ENCODE measurements at places on chromosomes 1 and 21. TPM values are rescaled to one million over a fixed set of nuclear protein-coding genes. Genes with fewer than 3 reads are reported as not detected.

- DNase-seq, result no peak
These were observed 114.3 kb upstream of the FMN2 start for GRCh38 chr1:239977416-239977815.

DNA sequence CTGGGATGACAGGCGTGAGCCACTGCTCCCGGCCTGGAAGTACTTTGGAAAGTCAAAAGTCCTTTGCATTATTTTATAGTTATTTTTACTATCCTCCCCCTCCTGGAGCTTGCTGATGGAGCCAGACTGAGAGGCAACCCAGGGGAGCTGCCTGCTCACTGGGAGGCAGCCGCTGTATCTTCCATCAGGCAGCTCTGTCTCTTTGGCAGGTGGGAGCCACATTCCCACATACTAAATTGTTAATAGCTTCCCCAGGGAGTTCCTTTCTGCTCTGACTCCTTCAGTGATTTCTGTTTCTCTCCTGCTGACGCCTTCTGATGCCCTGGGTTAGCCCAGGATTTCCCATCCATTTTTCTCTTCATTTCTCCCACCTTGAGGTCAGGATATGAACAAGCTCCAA is 4.9 kb upstream of the OPRD1 start:
- no peak for DNase-seq

- DNase-seq, result no peak
These were observed 5.1 kb downstream of the DNASE2B start for GRCh38 chr1:84403347-84403746.

DNA sequence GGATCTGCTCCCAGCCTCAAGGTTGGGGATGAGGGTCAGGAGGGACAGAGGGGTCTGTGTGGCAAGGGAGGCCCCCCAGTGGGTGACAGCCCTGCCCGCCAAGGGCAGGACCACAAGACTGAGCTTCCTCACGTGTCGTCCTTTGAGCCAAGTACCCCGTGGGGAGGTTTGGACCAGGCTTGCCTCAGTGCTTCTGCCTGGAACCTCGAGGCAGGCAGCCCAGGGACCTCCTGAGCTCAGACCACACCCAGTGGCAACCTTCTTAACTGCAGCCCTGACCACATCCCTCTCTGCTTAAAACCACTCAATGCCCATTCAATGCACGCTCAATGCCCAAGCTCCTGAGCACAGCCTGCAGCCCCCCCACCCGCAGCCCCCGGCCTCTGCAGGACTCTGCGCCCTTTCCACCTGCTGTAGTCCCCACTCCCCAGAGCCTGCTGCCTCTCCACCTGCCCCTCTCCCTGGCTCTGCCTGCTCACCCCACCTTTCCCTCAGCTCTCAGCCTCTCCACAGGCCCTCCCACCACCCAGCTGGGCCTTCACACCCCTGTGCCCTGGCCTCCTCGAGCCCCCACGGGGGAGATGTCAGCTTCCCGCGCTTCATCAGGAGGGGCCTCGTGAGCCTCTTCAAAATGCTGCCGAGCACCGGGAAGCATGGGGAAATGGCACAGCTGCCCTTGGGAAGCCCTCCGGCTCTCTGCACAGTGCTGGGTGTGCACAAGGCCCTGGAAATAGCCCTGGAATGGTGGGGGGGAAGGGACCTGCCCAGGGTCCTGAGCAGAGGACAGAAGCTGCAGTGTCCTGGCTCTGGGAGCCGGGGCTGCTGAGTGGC is 129.3 kb upstream of the VAMP3 start:
- DNase-seq, result no peak

PAFAH2 gene
- 30.2 TPM for total RNA-seq

- DNase-seq, result no peak
These were observed 234.3 kb upstream of the NFIA start for GRCh38 chr1:60847855-60848582.

DNA sequence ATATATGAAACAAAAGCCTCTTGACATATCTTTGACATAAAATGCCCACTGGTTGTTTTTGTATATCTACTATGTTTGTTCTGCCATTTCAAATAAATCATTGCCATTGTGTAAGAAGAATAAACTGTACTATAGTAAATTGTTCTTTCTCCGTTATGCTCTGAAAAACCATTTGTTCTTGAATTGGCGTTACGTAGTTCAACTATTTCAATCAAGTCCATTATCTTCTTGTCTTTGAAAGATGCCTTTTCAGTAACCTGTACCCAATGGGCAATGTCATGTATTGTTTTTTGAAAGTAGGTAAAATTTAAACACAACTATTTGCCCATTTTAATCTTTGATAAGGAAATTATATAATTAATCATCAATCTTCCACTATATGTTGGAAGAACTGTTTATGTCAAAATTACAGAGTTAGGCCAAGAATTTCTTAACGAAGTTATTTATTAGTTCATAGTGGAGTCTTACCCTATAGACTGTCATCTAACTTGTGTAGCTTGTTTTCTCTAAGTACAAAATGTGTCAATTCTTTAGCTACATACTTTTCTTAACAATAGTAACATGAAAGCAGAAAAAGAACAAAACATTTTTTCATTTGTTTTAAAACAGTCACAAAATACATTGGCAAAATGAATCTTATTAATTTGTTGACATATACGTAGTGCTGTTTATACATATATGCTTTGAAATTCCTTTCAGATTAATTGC is 294.8 kb downstream of the PTPRC start:
- no peak for DNase-seq

B3GALT2 gene
- 0.15 TPM for total RNA-seq

DNA sequence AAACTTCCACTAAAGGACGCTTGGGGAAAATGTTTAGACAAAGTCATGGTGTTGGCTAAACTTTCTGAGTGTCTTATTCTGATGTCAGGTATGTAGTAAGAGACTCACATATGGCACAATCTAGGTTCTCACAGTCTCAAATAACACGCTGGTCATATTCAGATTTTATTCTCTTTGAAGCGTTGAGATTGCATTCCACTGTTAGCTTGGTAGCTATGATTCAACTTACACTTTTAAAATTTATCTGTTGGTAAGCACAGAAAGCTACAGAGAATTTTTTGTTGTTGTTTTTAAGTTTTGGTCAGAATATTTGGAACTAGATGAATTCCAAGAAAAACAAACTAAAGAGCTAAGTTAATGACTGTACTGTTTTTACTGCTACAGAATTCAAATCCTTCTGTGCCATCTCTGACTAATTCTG is 126.7 kb downstream of the PRRX1 start:
- DNase-seq, result no peak

GRCh38 chr1:206823727-206824126 is 41.7 kb upstream of the IL20 start:
- no peak for DNase-seq

OPRD1 gene
- not detected for total RNA-seq

- DNase-seq, result no peak
These were observed 32.2 kb upstream of the ZBTB8A start for GRCh38 chr1:32507021-32507420.

- no peak for DNase-seq
These were observed 51.5 kb downstream of the MAP3K7CL start for GRCh38 chr21:29181799-29182470.

DNA sequence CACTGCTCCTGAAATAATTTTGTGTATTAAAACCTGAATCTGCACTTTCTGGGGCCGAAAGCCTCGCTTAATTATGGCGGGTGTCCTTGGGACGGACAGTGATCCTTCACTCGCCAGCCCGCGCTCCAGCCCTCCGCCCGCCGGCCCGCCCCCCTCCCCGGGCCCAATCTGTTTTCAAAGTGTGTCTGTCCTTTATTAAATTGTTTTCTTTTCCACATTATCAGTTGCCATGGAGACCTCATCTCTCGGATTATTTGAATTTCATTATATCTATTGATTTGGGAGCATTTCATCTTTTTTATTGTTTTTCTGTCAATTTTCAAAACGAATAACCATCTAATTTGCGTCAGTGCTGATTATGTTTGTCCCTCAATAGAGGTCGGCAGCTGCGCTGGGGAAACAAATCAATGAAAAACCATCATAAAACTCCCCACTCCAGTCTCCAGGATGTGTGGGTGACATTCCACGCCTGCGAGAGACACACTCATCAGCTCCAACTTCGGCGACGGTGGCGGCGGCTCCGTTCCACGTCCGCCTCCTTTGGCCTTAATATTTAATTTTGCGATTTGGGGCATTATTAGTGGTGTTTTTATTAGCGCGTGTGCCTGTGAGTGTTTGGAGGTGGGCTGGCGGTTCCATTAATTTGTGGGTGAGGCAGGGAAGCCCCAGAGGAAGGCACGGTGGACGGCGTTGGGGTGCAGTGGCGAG is 123.9 kb downstream of the CASZ1 start:
- DNase-seq, result no peak

- DNase-seq, result no peak
These were observed 15.9 kb downstream of the PYCR2 start for GRCh38 chr1:225908013-225908640.

DNA sequence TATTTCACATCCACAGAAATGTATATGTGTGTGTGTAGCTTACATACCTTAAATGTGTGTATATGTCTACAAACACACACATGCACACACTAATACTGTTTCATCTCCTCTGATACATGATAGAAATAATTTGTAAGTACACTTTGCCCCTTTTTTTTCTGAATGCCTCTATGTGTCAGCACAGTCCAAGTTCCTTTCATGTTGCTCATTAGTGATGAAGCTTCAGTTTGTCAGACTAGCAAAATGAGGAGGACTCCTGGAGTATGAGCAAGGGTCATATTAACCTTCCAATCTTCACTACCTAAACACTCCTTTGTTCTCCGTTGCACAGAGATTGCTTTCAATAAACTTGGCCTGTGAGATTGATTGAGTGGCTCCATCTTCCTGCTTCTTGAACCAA is 935.4 kb downstream of the MRPL39 start:
- DNase-seq, result no peak
